ENCODE measurements at places on chromosomes 1 and 21.
A peak's percentile ranks its signal among the peaks of the same experiment; 100 is the strongest.

GRCh38 chr21:43686811-43687565, 27.6 kb downstream of the RRP1B start:
- DNase-seq: no peak

DNA sequence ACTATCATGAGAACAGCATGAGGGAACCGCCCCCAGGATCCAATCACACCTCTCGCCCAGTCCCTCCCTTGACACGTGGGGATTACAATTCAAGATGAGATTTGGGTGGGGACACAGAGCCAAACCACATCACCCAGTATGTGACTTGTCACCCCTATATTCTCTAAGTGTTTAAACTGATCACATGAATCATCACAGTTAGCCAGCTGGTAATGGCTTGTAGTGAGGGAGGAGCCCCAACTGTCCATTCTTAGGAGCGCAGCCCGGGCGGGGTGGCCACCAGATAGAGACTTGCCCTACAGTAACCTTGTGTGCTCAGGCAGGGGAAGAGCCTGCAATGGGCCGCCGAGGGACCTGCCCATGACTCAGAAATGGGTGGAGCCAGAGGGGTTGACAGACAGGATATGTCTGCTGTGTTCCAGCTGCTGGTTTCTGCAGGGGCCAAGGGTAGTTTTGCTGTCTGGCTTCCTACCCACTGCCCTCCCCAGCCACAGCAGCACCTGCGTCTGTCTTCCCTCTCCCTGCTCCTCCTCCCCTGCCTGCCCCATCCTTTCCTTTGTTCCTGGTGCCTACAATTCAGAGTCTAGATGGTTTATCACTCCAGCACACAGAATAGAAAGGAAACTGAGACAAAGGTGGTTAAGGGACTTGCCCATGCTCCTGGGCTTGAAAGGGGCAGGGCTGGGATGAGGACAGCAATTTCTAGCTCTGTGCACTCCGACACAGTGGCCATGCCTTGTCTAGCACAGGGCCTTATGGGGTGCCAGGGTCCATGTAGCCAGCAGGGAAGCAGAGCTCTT, 9.2 kb downstream of the ABCG1 start:
- DNase-seq: peak; percentile 88

DNA sequence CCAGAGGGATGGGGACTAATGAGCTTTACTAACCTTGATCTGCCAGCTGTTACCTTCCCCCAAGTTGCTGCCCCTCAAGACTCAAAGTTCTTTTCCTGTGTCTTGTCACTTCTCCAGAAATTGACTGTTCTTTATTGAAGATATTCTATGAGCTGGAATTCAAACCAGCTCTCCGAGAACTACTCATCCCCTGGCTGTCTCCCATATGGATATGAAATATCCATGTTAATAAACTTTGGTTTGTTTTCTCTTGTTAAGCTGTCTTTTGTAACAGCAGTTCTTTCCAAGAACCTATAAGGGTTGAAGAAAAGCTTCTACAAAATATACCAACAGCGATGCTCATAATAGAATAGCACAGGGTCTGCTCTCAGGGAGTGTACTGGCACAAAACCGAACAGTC, 77.0 kb downstream of the CAMK2N1 start:
- DNase-seq: no peak

GRCh38 chr21:40684726-40685125, 162.2 kb downstream of the DSCAM start:
- DNase-seq: no peak

GRCh38 chr1:54490361-54491248, 57.4 kb upstream of the ACOT11 start:
- DNase-seq: no peak

DNA sequence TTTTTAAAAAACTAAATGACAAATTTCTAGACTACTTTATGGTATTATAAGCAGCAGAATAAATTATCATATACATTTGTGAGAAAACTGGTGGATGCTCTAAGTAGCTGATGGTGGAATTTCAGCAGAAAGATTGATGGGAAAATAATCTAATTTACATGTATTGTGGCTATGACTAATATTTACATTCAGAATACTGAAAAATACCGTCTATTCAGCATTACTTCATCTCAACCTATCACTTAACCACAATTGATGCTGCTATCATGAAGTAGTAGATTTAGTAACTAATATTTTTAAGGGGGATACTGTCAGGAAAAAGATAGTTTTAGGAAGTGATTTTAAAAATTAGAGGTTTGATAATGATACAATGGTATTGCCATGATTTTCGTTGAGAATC, 137.9 kb downstream of the IFI44 start:
- DNase-seq: no peak

DNA sequence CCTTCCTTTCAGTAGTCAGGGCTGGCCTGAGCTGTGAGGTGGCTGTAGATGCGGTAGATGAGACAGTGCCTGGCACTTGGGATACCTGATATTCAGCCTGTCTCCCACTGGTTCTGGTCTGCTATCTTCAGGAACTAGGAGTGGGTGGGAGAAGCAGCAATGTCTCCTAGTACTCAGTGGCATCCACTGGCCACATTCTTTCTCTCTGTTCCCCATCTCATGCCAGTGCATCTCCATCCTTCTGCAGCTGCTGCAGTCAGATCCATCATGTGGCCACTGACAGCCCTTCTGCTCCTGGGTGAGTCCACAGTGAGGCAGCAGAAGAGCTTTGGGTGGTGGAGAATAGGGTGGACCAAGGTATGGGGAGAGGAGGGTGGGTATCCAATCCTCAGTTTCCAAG, 1.1 kb downstream of the FCRLB start:
- DNase-seq: no peak

GRCh38 chr1:50940291-50940690, 19.8 kb downstream of the FAF1 start:
- no peak for DNase-seq

DNA sequence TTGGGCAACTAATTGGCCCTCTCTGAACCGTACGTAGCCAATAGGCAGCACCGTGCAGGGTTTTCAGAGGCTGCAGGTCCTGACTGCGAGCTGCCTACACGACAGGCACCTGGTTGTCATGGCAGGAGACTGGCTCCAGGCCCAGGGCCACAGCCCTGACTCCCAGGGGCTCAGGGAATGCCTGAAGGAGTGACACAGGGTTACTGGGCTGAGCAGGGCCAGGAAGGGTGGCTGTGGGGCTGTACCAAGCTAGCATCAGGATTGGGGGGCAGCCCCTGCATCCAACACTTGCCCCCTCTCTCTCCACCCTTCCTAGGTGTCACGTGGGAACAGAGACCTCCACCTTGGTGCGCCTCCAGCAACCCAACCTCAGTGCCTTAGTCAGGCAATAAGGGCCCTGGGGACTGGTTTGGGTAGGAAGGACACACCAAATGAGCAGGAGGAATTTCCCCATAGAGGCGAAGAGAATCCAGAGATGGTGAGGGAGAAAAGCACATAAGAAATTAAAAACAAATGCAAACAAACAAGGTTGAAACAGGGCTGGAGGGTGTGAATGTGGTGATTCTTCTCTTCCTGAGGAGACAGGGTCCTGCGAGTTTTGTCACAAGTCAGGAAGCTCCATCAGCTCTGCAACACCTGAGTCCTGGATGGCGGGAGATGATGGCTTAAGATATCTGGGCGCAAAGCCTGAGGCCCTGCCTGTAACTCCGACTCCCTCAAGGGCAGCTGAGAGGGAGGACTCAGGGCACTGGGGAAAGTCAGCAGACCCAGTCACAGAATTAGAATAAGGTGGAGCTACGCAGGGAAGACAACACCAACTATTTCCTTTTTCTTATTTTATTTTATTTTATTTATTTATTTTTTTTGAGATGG, 19.7 kb upstream of the RNU1-4 start:
- no peak for DNase-seq

- DNase-seq: no peak
These were observed 29.0 kb upstream of the ABCG1 start for GRCh38 chr21:42189860-42190485.

DNA sequence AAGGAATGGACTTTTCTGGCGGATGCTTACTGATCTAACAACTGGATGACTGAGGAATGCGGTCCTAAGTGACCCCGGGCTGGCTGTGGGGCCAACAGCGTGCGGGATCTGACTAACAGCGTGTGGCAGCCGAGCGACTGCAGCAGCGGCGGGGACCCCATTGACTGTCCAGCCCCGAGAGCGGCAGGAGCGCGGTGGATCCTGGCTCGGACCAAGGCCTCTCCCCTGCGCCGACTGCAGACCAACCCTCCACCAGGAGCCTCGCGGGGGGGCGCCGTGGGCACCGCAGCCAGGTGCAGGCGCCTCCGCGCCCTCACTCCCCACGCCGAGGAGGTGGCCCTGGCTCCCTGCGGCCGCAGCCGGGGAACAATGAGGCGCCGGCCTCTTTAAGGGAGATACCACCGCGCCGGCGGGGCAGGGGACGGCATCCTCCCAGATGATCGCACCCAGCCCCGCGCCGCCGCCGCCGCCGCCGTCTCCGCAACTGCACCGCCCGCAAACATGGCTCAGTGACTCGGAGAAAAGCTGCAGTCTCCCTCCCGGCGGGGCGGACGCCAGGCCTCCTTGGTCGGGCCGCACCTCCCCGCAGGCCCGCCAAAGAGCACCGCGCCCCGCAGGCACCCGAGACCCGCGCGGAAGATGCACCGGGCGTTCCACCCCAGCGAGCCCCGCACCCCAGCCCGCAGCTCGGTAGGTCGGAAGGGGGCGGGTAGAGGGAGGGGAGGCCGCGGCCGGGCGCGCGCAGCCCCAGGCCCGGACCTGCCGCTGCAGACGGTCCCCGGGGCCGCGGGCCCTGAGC, 694 bp upstream of the PDIK1L start:
- peak; percentile 69 for DNase-seq

DNA sequence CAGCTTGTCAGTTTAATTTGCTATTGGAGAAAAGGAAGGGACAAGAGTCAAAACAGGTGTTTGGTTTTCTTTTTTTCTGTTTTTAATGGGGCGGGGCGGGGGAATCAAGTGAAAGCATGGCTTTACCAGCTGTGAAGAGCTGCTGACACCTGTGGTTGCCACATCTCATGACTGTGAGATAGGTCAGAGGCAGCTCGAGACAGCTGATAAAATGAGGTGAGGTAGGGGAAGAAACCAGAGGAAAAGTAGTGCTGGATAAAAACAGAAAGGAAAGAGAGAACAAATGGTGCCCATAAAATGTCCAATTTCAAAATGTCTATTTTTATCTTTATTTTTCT, 272.3 kb downstream of the NEGR1 start:
- DNase-seq: no peak

DNA sequence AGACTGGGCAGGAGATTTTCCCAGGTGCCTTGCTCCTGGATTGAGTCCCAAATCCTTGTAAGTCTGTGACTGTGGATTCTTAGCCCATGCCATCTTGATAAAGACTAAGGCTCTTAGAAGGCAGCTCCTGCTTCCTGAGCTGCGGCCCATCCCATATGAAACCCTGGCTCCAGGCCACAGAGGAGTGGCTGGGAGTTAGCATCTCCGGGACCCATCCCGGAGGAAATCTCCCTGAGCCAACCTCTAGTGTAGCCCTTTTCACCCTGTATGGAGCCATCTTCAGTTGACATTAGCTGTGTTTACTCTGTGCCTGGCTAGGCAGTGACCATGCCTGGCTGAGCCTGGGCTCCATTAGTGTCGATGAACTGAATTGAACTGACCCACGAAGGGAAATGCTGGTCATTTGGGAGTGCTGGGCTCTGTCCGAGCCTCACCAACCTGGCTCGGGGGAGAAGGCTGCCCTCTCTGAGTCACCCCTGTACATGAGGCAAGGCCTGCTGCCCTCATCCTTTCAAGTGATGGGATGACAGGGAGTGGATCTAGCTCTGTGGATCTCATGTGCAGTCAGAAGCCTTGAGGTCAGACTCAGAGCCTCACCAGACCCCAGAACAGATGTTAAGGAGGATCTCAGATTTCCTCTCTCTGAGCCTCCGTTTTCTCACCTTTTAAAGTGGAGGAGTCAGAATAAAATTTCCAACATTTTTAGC, 37.5 kb downstream of the LGR6 start:
- no peak for DNase-seq

DNA sequence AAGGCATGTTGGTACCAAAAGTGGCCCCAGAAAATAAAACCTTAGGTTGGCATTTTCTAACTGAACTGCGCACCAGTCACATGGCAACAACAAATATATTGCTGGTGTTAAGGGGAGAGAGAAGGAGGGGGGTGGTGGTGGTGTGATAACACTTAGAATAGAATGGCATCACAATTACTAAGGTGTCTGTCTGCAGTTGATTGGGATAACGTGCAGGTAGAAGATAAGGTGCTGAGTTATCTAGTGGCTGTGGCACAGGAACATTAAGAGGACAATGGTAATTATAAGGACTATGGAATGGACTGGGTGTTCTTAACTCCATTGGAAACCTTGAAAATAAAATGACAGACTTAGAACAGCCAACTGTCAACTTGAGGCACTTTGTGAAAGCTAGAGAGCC, 1.4 kb upstream of the YIPF1 start:
- DNase-seq: no peak

- DNase-seq: no peak
These were observed 110.9 kb downstream of the NTPCR start for GRCh38 chr1:233061265-233061664.

DNA sequence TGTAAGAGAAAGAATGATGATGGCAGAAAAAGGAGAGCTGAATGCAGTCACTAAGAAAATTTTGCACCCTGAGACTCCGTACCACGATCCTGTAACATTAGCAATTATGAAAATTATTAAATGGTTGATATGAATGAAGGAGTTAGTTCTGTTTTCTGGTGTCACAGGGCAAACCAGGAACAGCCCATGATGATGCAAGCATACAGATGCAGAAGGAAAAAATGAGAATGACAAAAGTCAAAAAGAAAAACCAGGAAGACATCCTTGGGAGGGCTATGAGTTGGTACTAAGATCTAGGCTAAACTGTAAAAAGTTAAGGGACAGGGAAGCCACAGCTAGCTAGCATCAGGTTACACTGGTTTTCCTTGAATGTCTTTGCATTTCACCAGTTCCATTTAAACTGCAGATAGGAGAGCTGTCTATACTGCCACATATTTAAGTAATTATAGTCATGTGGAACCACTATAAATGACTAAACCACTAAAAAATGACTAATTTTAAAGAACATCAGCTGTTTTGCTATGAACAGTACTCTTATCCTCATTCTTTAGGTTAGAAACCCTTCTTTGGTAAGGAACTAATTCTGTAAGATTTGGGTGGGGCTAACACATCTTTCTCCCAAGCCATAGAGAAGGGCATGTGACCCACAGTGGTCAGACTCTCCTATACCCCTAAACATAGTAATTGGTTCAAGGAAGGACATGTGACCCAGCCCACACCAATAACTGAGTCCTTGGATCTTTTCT, 11.4 kb downstream of the DOCK7 start:
- no peak for DNase-seq

All from T-helper 9 cell (primary cell).